ENCODE measurements at places on chromosomes 3 and 15.
A peak's percentile ranks its signal among the peaks of the same experiment; 100 is the strongest.

GRCh38 chr3:87361956-87362355 is 85.6 kb upstream of the POU1F1 start:
- no peak for DNase-seq

DNA sequence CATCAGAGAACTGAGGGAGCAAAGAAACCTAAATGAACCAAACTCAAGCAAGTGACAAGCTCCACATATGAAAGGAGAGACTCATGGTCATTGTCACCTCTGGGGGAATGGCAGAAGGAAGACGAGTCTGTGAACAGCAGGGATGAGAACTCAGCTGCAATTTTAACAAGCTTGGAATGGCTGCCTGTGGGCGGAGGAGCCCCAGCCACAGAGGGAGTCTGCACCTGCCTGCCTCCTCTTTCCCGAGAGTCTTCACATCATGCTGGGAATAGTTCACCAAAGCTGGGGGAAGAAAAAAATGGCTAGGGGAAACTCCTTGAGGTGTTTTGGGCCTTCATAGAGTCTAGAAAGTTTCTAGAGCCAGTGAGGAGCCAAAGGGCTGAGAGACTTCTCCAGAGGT is 21.3 kb upstream of the BHLHE40 start:
- no peak for DNase-seq

GRCh38 chr15:80604583-80605575 is 90.2 kb upstream of the ABHD17C start:
- no peak for DNase-seq

GRCh38 chr3:108102420-108103039 is 11.7 kb upstream of the CD47 start:
- no peak for DNase-seq

- DNase-seq, result no peak
Measured at GRCh38 chr3:49173116-49173791, 1.9 kb downstream of the KLHDC8B start.

- no peak for DNase-seq
Measured at GRCh38 chr3:78736863-78737262, 1030.9 kb downstream of the ROBO1 start.

- DNase-seq, result no peak
Measured at GRCh38 chr15:40368719-40369473, 10.9 kb downstream of the DISP2 start.

GRCh38 chr3:39577541-39577940 is 110.1 kb downstream of the MOBP start:
- no peak for DNase-seq

DNA sequence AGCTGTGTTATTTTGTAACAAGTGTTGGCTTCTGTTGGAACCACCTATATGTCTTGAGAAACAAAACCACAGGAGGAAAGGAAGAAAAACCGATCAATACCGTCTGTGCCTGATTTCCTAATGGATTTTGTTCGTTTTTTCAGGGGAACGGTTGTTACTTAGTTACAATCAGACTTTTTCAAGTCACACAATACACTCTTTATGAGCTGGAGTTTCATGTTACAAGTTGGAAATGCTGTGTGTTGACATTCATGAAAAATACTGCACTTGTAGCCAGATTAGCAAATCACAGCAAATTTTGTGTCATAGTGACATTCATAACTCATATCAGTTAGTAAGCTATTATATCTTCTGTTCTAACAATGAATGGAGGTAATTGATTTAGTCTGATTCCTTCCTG is 78.9 kb downstream of the SLTM start:
- no peak for DNase-seq

- DNase-seq, result no peak
Measured at GRCh38 chr3:64063207-64063982, 40.1 kb upstream of the PSMD6 start.

GRCh38 chr15:71826196-71826595 is 15.8 kb downstream of the NR2E3 start:
- DNase-seq, result no peak

DNA sequence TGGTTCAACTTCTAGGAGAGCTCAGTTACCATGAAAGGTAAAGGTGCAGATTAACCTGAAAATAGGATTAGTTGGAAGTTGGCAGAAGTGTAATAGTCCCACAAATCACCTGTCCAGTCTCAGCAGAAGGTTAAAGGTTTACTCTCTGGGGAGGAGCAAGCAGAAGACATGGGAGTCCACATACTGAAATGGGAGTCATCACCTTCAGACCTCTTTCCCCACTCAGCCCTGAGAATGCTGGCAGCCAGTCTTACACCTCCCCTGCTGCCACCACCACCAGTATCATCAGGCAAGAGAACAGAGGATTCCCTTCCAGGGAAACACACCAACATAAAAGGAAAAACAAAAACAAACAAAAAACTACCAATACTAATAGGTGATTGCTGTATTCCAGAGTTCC is 13.8 kb upstream of the PLA2G4D start:
- DNase-seq, result no peak

DNA sequence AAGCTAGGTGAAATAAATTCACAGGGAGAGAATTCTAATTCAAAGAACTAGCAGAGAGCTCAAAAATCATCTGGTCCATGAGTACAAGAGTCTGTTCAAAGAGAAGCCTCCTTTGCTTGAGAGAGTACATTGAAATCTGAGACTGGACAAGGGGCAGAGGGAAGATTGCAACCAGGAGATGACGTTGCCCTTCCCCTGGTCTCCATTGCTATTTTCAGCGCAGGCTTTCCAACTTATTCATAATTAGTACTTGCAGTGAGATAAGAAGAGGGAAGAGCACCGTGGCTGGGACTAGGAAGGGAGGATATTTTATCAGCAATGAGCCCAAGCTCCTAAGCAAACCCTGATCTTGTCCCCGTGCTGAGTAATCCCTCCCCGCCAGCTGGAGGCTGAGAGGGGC is 251.8 kb upstream of the RORA start:
- DNase-seq, result no peak

DNA sequence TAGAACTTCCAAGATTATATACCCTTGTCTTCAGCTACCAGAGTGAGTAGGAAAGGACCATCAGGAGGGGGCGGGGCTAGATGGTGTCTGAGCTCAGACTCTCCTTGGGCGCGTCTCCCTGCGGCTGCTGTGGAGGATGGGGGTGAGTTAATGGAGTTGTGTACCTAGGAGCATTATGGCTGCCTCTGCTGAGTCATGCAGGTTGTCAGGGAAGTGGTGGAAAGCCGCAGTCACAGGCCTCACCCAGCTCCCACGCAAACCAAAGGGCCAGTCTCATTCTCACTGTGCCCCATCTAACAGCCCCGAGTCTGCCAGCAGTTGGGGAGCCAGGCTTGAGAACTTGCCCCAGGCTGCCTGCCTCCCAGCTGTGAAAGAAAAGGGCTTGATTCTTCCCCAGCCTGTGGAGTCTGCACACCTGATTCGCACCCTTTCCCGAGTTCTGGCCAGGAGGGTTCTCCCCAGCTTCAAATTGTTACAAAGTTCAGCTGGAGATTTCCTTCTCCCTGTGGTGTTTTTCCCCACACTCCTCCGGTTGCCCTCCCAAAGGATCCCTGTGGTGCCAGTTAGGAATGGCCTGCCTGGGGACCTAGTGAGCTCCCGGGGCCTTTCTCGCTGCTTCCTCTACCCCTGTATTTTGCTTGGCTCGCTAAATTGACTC is 143.3 kb downstream of the HCN4 start:
- DNase-seq, result peak; percentile 28

GRCh38 chr3:163159306-163159705 is 1662.7 kb downstream of the OTOL1 start:
- no peak for DNase-seq

GRCh38 chr3:124563376-124563775 is 166.9 kb upstream of the UMPS start:
- no peak for DNase-seq

GRCh38 chr15:76799760-76800159 is 105.4 kb downstream of the SCAPER start:
- DNase-seq, result no peak

DNA sequence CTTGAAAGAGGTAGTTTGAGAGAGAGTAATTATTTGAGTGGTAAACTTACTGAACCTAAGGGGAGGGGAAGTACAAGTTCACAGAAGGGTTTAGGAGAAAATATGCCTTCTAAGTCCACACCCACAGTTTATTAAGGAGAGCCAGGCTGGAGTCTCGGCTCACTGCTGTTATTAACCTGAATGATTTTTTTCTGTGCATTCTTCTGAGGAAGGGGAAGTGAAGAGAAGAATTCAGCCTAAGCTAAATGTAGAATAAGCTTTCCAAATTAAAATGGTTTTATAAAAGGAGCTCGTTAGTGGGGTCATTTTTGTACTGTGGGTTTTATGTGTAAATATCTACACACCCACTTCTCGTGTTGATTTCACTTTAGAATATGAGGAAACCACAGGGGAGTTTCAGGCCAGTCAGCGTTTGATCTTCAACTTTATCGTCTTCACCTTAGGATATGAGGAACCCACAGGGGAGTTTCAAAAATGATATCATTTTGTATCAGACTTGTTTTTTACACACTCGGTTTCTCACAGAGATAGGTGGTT is 1.5 kb downstream of the WHAMM start:
- DNase-seq, result peak; percentile 26

GRCh38 chr3:112948346-112948838 is 26.5 kb downstream of the CD200R1 start:
- no peak for DNase-seq

- no peak for DNase-seq
Measured at GRCh38 chr3:113758389-113759024, 11.7 kb downstream of the ATP6V1A start.

- no peak for DNase-seq
Measured at GRCh38 chr3:28151608-28152228, 89.7 kb upstream of the CMC1 start.

- no peak for DNase-seq
Measured at GRCh38 chr3:62587579-62588031, 214.3 kb upstream of the FEZF2 start.

DNA sequence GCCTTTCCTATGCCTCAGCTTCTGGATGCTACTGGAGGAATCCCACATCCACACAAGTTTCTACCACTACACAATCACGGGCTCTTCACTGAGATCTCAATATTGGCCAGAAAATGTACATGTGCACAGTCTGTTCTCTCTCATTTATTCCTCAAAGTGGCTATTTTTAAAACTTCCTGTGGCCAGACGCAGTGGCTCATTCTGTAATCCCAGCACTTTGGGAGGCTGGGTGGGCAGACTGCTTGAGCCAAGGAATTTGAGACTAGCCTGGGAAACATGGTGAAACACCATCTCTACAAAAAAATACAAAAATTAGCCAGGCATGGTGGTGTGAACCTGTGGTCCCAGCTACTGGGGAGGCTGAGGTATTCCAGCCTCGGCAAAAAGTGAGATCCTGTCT is 91.4 kb upstream of the PRTG start:
- DNase-seq, result no peak

- no peak for DNase-seq
Measured at GRCh38 chr3:193996221-193996620, 139.7 kb upstream of the HES1 start.

DNA sequence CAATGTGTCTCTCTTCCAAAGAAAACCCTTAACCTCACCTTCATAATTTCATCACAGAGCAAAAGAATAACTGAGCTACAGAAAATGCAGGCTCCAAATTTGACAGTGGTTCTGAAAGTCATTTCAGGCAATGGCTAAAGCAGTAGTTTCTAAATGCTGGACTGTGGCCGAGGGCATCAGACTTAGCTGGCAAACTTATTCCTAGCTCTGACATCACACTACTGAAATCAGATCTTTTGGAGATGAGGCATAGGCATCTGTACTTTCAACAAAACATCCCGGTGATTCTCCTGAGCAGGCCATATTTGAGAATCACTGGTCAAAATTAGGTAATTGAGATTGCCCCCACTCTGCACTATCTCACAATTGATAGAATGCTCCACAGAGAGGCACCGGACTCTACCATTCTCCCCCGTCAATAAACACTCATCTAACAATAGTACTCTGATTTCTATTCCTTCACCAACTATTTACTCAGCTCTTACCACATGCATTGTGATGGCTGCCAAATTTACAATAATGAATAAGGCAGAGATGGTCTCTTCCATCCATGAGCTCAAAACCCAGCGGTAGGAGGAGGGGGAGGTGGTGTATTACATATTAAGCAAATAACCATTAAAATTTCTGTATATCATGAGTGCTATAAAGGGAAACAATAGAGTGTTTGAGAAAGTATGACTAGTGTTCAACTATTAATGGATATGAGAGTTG is 57.3 kb upstream of the SPRED1 start:
- DNase-seq, result no peak

- DNase-seq, result no peak
Measured at GRCh38 chr3:75906555-75907112, 121.3 kb upstream of the ZNF717 start.

GRCh38 chr3:184949251-184949965 is 137.4 kb downstream of the VPS8 start:
- DNase-seq, result no peak

DNA sequence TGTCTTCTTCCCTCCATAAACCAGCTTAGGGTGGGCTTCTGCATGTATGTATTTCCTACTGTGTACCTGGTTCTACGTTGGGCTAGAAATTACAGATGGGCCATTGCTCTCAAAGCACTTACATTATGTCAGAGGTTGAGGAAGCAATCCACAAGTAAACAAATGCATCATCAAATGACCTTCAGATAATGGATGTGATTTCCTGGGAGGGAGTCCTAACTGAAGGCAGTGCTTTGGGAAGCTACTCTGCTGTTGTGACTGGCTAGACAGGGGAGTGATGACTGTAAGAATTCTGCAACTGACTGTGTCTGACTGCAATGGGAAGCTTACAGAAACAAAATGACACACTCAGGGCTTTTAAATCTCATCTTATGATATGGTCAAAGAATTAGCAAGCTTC is 71.0 kb upstream of the PRR23E start:
- no peak for DNase-seq

- DNase-seq, result no peak
Measured at GRCh38 chr3:152405915-152406802, 137.4 kb downstream of the MBNL1 start.

DNA sequence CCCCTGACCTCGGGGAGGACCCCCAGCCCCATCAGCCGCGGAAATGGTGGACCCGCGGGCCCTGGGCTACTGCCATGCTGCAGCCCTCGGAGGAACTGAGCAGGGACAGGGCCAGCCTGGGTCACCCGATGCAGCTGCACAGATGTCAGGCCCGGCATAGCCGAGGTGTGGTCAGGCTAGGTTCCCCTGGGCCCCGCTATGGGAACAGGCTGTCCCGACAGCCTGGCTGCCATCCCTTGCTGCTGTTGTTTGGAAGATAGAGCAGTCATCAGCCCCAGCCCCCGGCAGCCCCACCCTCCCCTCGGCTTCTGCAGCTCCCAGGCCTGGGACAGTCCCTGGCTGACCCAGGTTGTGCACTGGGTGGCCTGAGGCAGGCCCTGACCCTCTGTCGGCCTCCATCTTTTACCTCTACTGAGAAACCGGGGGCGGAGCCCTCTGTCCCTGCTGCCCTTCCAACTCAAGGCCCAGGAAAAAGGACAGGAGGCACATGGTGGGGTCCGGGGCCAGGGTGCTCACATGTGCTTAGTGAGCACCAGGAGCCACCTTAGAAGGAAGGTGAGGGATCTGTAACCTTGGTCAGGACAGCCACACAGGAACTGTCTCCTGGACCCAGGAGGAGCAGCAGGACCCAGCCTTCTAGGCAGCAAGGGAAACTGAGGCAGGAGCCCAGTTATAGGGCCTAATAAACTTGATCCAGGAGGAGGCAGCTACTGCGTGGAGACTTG is 31.5 kb upstream of the FBLN2 start:
- DNase-seq, result no peak

Data from stimulated activated CD4-positive, alpha-beta T cell treated with anti-CD3 and anti-CD28 coated beads, Interleukin-2, amount 100 ng/mL, for 24 hours (primary cell).